ENCODE measurements at places on chromosomes 2 and 18. TPM values are rescaled to one million over a fixed set of nuclear protein-coding genes. Genes with fewer than 3 reads are reported as not detected.

IL1RL2 gene
- 4.2 TPM for total RNA-seq

THAP4 gene
- total RNA-seq: 53.6 TPM

DNA sequence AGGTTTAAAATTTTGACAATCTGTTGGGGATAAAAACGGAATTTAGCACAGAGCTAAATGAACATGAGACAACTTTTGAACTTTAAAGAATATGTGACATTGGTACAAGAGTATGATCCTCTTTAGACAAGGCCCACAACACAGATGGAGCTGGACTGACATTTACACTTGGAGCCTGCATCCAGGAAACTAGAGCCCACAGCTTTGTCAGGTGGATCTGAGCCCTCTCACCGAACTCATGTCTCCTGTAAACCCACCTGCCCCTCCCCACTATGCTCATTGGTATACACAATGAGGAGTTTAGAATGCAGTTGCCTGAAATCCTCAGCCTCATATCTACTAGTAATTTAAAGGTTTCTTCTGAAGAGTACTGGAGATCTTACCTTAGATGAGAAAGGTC lies 22.1 kb upstream of the ACAA2 start:
- no peaks in the 10 kb centered on the region for H3K4me1 ChIP-seq
- H3K36me3 ChIP-seq: no peaks in the 10 kb centered on the region
- H3K4me3 ChIP-seq: no peak overlapping the region

GNLY gene
- 0.22 TPM for total RNA-seq

KCNG2 gene
- 0.22 TPM for total RNA-seq

DNA sequence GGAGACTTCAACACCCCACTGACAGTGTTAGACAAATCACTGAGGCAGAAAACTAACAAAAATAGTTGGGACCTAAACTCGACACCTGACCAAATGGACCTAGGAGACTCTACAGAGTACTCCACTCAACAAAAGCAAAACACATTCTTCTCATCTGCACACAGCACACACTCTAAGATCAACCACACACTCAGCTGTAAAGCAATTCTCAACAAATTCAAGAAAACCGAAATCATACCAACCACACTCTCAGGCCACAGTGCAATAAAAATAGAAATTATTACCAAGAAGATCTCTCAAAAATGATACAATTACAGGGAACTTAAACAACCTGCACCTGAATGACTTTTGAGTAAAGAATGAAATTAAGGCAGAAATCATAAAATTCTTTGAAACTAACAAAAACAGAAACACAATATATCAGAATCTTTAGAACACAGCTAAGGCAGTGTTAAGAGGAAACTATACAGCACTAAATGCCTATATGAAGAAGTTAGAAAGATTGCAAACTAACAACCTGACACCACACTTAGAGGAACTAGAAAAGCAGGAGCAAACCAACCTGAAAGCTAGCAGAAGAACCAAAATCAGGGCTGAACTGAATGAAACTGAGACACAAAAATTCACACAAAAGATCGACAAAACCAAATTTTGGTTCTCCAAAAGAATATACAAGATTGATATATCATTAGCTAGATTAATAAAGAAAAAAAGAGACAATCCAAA lies 46.3 kb downstream of the RTTN start:
- H3K27ac ChIP-seq: no peak overlapping the region
- H3K4me3 ChIP-seq: no peak overlapping the region
- no peaks in the 10 kb centered on the region for H3K27me3 ChIP-seq
- H3K36me3 ChIP-seq: no peaks in the 10 kb centered on the region
- no peaks in the 10 kb centered on the region for H3K4me1 ChIP-seq
- no peak for DNase-seq

GRCh38 chr2:903223-903900 lies 47.3 kb upstream of the SNTG2 start:
- H3K27me3 ChIP-seq: no peaks in the 10 kb centered on the region
- no peaks in the 10 kb centered on the region for H3K4me1 ChIP-seq
- DNase-seq: no peak
- no peak overlapping the region for H3K4me3 ChIP-seq
- no peaks in the 10 kb centered on the region for H3K36me3 ChIP-seq

DNA sequence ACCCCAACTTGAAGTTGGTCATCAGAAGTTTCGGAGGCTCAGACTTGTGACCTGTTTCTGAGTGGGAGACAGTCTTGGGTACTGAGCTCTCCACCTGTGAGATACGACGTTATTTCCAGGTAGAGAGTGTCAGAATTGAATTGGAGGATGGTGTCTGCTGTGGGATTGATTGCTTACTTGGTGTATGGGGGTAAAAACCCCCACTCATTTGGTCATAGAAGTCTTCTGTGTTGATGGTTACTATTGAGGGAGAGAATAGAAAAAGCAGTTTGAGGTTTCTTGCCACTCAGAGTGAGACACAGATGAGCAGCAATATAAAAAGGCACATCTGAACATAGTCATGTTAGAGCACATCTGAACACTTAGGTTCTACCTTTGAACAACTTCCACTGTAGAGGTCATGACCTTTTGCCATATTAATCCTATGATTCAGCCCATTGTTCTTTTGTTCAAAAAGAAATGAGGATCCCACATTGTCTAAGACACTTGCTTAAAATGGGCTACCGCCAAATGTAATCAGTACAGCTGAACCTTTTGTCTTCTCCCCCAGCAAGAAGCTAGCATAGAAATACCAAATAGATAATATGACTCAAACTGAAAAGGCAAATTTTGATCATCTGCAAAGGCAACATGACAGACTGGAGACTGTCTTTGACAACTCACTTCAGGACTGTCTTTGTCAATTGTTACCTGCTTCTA lies 73.3 kb downstream of the NAB1 start:
- no peak overlapping the region for H3K4me3 ChIP-seq
- DNase-seq: no peak
- H3K27ac ChIP-seq: no peak overlapping the region
- H3K27me3 ChIP-seq: no peaks in the 10 kb centered on the region
- H3K4me1 ChIP-seq: peaks cover 14% of the 10 kb centered on the region

CTLA4 gene
- total RNA-seq: 0.33 TPM

DYTN gene
- not detected for total RNA-seq

DNA sequence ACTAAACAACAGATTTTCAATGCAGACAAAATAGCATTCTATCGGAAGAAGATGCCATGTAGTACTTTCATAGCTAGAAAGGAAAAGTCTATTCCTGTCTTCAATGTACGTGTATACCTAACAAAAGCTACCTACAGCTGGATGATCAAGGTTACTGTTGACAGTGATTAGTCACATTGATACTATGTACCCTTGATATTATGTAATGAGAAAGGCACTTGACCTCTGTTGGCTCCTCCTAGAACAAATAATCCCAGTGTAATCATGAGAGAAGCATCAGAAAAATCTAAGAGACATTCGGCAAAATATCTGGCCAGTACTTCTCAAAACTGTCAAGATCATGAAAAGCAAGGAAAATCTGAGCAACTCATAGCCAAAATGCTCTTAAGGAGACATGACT lies 44.4 kb upstream of the LRRTM4 start:
- no peak overlapping the region for H3K4me3 ChIP-seq
- H3K27me3 ChIP-seq: no peaks in the 10 kb centered on the region
- H3K36me3 ChIP-seq: no peaks in the 10 kb centered on the region
- DNase-seq: no peak
- no peaks in the 10 kb centered on the region for H3K4me1 ChIP-seq

Data from thyroid gland (tissue), 4 donors.